ENCODE measurements at places on chromosomes 6 and 20. TPM values are rescaled to one million over a fixed set of nuclear protein-coding genes. Genes with fewer than 3 reads are reported as not detected.

TCP11 gene
- 0.41 TPM for polyA plus RNA-seq

PSMB8 gene
- polyA plus RNA-seq = 90.6 TPM

SAMD3 gene
- polyA plus RNA-seq = 1.1 TPM

C20orf144 gene
- polyA plus RNA-seq = not detected

IL17A gene
- polyA plus RNA-seq = not detected

RFX6 gene
- not detected for polyA plus RNA-seq

SRSF12 gene
- polyA plus RNA-seq = 1.0 TPM

AKIRIN2 gene
- polyA plus RNA-seq = 26.0 TPM
